HT-29 (cell line): ENCODE measurements at places on chromosomes 5 and 9. TPM values are rescaled to one million over a fixed set of nuclear protein-coding genes. Genes with fewer than 3 reads are reported as not detected.

The FABP6 gene
- 2.2 and 2.9 TPM in 2 replicates for total RNA-seq

The COL23A1 gene
- not detected in 2 replicates for total RNA-seq

The CFAP157 gene
- total RNA-seq: 0.26 and 0.28 TPM in 2 replicates

The PCDHGB4 gene
- total RNA-seq: 0.05 TPM in 1 of 2 replicates, not detected in the other

The PCDHA2 gene
- total RNA-seq: 0.05 TPM in 1 of 2 replicates, not detected in the other

The ISCA1 gene
- total RNA-seq: 12.2 and 12.8 TPM in 2 replicates

The SLC34A1 gene
- not detected in 2 replicates for total RNA-seq

The GPBP1 gene
- 28.9 and 29.3 TPM in 2 replicates for total RNA-seq

The WDR31 gene
- total RNA-seq: 0.37 and 0.74 TPM in 2 replicates

The SOWAHA gene
- 2.9 and 4.6 TPM in 2 replicates for total RNA-seq

The GGTA1 gene
- total RNA-seq: not detected in 2 replicates

The SV2C gene
- total RNA-seq: 0.05 TPM in 1 of 2 replicates, not detected in the other

DNA sequence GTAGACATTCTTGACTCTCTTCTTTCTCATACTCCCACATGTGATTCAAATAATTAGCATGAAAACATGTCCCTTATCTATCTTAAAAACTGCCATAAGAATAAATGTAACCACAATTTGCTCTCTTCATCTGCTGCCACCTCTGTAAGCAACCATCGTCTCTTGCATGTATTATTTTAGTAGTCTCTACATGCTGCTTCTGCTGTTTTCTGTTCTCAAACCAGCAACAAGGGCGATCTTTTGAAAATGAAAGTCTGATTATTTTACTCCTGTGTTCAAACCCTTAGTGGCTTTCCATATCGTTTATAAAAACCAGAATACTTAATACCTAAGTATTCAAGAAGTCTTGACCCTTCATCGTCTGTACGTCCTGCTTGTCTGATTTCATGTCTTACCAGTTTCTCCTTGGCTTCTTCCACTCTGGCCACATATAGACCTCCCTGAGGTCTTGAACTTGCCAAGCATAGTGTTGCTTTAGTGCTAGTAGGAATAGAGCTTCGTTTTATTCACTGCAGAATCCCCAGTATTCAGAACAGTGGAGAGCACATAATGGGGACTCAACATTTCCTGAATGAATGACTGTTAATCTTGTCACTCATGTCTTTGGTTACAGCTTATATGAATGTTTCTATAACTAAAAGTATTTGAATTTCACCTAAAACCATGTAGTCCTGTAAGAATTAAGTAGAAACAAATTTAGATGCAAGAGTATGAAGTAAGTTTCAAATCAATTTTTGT, 10.6 kb downstream of the CDC42SE2 start:
- no peak for DNase-seq

- DNase-seq: no peak
Observed at GRCh38 chr9:89617978-89618377, 13.2 kb downstream of the GADD45G start.

- DNase-seq: no peak
Observed at GRCh38 chr9:94168203-94169000, 84.1 kb downstream of the PTPDC1 start.

- no peak for DNase-seq
Observed at GRCh38 chr5:173163219-173163618, 18.9 kb downstream of the BNIP1 start.

DNA sequence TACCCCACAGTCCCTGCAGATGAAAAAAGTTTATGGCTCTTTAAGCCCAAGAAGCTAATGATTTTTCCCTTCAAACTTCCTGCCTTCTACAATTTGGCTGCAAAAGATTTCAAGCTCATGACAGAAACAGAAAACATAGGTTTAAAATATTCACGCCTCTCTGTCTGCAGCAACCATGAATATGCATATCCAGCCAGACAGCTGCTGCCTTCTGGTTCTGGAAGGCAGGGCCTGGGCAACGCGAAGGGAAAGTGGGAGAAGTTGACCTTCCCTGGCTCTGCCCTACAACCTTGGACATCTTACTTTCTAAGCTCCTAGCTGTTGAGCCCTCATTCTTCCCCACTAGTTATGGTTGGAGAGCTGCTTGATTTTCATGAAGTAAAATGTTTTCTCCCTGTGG, 64.8 kb upstream of the CLINT1 start:
- no peak for DNase-seq

- DNase-seq: peak; percentile 51
Observed at GRCh38 chr9:27572566-27572917, 739 bp downstream of the C9orf72 start.

- DNase-seq: no peak
Observed at GRCh38 chr9:83501565-83501964, 36.6 kb downstream of the FRMD3 start.

- DNase-seq: no peak
Observed at GRCh38 chr5:61613679-61614078, 281.6 kb downstream of the ZSWIM6 start.

GRCh38 chr9:110213413-110214044, 5.6 kb upstream of the C9orf152 start:
- no peak for DNase-seq

DNA sequence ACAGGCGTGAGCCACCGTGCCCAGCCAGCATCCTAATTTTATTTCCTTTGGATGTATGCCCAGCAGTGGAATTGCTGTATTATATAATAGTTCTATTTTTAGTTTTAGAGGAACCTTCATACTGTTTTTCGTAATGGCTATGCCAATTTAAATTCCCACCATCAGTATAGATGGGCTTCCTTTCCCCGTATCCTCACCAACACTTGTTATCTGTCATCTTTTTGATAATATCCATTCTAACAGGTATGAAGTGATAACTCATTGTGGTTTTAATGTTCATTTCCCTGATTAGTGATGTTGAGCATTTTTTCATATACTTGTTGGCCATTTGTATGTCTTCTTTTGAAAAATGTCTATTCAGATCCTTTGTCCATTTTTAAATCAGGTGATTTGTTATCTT, 13.0 kb downstream of the F2R start:
- no peak for DNase-seq

- peak; percentile 82 for DNase-seq
Observed at GRCh38 chr9:97468658-97469448, 32.6 kb upstream of the TMOD1 start.

DNA sequence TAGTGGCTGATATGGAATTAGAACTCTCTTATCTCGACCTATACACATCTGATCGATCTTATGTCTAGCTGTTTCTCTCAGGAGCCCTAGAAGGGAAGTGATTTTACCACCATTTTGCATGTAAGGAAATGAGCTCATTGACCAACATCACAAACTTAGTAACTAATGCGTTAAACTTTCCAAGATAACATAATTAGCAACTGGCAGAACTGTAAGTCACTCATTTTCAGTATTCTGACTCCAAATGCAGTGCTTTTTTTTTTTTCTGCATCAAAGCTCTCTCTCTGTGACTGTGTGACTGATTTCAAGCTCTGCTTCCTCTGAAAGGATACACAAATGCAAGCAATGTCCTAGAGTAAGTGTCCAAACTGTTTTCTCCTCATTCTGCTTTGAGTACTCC, 68.1 kb upstream of the FBXL7 start:
- no peak for DNase-seq

- no peak for DNase-seq
Observed at GRCh38 chr9:5719100-5719926, 90.4 kb downstream of the RIC1 start.

DNA sequence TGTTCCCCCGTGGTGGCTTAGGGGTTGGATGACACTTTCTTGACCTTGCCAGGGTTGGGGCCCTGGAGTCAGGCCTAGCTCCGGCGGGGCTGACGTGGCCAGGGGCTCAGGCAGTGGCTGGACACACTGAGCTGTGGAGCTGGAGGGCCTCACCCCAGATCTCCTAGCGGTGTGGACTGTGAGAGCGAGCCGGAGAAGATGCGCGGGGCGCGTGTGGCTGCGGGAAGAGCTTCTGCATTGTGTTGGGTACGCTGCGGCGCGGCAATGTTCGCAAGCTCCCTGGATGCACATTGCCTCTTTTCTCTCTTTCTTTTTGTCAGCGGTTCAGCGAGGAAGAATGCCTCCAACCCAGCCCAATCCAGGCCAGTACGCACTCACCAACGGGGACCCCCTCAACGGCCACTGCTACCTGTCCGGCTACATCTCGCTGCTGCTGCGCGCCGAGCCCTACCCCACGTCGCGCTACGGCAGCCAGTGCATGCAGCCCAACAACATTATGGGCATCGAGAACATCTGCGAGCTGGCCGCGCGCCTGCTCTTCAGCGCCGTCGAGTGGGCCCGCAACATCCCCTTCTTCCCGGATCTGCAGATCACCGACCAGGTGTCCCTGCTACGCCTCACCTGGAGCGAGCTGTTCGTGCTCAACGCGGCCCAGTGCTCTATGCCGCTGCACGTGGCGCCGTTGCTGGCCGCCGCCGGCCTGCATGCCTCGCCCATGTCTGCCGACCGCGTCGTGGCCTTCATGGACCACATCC, 4.8 kb downstream of the NR2F1 start:
- no peak for DNase-seq

DNA sequence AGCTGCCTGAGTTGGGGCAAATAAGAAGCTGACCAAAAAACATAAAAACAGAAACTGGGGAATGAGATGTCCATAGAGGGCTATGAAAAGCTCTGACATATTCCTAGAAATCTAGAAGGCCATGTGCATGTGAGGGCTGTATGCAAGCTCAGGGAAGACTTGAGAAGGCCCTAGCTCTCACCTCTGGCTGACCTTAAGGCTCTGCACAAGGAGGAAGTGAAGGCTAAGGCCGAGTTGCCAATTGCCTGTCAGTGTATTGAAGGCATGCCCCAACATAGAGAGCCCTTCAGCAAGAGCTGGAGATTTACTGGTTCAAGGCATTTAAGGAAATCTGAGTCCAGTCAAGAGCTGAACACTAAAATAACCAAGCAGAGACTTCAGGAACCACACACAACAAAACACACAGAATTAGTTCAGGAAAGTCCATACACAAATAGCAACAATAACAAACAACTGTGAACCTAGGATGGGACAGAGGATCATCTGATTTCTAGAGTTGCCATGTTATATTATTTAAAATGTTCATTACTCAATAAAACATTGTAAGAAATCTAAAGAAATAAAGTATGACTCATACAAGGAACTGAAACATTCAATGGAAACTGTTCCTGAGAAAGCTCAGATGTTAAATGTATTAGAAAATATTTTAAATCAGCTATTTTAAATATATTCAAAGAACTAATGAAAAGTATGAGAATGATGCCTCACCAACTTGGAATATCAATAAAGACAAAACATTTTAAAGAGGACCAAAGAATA, 161.8 kb downstream of the AUH start:
- DNase-seq: no peak

GRCh38 chr9:18459962-18460584, 13.9 kb upstream of the ADAMTSL1 start:
- no peak for DNase-seq

DNA sequence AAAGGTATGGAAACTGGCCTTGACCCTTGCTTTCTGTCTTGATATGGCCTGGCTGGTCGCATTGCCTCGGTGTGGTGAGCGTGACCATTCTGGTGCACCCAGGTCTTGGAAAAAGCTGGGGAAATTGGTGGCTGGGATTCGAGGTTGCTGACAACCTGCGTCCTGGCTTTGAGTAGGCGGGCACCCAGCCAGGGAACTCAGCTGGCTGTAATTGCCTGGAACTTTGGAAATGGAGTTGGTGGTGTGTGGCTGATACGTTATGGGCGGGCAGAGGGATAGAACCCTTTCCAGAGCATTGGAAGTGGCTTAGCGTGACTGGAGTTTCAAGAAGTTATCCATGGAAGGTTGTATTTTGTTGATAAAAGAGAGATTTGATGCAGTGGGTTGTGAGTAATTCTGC, 35.2 kb downstream of the KCNMB1 start:
- no peak for DNase-seq

GRCh38 chr5:106488407-106488806, 1182.3 kb downstream of the EFNA5 start:
- no peak for DNase-seq

DNA sequence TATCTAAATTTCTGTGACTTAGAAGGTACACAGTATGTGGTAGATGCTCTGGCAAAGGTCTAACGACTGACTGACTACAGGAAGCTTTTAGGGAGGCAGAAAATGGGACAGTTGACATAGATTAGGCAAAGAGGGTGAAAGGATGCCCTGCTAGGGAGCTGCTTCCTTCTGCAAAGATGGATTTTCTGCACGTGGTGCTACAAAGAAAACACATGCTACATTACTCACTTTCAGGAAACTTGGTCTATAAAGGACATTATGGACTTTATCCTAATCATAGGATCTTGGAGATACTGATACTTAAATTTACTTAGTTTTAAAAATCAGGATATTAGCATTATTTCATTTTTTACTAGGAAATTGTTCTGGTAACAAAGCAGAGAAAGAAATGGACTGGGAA, 405.8 kb upstream of the ADAMTS16 start:
- DNase-seq: no peak

- DNase-seq: no peak
Observed at GRCh38 chr5:171581781-171582180, 162.3 kb downstream of the FGF18 start.

DNA sequence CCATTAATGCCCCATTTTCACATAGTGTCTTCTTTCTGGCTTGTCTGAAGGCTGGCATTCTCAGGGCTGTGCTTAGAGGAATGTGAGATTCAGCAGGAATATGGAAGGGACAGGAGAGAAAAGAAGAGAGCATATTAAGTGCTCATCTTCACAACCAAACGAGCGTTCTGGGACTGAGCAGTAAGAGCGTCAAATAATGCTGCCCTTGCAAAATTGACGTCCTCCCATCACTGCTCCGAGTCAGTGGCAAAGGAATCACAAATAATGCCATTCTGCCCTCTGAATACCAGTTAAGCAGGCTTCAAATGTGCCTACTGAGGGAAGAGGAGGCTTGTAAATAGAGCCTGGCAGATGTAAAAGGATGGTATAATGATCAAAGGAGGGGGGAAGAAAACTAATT, 351.2 kb downstream of the EBF1 start:
- no peak for DNase-seq

DNA sequence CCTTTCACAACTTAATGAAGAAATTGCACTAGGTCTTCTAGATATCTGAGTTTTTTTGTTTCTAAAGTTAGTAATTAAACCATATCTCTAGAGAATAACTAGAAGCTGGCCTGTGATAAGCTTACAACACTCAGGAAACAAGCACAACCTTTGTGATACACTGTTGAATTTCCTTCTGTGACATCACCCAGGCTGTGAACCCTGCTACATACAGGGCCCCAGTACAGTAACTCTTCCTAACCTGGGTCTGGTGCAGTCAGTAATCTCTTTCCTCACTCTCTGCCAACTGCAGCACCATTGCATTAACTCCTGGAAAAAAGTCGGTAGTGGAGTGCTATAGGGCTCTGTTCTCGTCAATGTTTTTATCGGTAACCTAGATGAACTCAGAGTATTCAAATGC, 10.6 kb upstream of the IGFBPL1 start:
- DNase-seq: no peak

DNA sequence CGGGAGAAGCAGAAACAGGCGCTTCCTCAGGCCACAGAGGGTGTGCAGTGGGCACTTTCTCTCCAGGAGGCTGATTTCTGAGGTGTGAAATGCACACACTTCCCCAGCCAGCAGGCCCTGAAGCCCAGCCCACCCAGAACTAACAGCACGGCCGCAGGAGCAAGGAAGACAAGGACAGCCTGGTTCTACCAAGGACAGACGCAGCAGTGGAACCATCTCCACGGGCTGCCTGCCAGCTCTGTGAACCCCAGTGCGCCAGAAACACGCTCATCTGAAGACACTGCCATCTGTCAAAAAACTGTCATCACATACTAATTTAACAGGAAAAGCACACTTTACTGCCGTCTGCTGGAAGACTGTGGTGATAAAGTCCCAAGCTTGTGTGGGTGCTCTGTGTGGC, 40.7 kb downstream of the MAPK9 start:
- no peak for DNase-seq
